ENCODE measurements at places on chromosomes 6 and 20.

GRCh38 chr6:53306819-53307347 lies 41.9 kb downstream of the ELOVL5 start:
- no peak for DNase-seq

DNA sequence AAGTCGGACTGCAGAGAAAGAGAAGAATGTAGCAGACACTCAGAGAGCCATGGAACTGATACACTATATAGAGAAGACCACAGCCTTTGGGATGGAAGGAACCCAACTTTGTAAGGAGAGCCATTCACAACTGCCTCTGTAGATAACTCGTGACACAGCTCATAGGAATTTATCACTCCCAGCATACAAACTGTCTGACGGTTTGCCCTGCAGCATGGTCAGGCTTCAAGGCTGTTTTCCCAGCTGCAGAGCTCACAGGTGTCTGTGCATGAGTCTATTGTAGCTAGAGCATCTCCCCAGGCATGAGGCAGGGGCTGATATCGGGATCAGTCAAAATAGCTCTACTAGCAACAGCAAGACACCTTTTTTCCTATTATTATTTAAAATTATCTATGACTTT lies 130.5 kb upstream of the DTNBP1 start:
- no peak for DNase-seq

GRCh38 chr6:141734071-141734840 lies 398.5 kb upstream of the GJE1 start:
- DNase-seq: no peak

GRCh38 chr6:108250240-108250866 lies 10.5 kb downstream of the SNX3 start:
- DNase-seq: no peak

DNA sequence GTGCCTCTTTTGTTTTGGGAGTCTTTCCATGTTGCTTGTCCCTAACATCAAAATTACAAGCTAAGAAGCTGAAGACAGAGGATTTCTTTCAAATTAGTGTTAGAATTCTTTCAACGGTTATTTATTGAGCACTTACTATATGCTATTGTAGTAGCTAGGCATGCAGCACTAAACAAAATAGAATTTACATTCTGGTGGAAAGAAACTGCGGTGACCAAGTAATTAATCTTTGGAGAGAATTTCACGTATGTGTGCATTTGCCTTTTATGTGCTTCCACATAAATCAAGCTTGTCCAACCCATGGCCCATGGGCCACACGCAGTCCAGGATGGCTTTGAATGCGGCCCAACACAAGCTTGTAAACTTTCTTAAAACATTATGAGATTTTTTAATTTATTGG lies 33.0 kb upstream of the DUSP22 start:
- no peak for DNase-seq

- no peak for DNase-seq
Measured at GRCh38 chr6:120675886-120676285, 658.4 kb downstream of the TBC1D32 start.

GRCh38 chr6:136608991-136609390 lies 58.8 kb upstream of the MAP7 start:
- no peak for DNase-seq

DNA sequence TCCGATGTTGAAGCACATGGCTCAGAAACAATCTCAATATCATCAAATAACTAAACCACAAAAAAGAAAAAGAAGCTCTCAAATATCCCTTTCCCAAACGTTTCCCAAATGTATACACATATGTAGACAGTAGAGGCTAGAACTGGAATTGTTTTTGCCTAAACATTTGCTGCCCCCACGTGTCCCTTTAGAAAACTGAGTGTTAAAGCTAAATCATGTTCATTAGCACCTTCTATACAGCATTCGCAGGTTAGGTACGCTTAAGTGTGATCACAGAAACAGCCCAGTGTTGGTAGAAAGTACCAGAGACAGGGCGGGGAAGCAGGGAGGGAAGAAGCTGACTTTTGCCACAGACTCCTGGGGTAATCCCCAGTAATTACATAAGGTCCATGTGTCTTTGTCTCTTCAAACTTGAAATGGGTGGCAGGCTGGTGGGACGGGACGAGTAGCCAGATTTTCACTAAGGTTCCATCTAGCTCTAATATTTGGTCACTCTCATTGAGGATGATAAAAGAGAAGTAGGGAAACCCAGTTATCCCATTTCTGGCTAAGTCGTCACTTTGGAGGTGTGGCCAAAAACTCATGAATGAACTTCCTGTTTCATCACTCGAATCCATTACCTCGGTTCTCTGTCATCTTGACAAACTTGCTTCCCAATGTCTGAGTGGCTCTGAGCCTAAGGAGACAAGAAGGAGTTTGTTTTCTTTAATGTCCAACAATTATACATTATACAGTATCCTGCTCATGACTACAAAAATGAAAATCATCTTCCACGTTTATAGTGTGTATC lies 15.0 kb upstream of the TFAP2A start:
- DNase-seq: no peak

- DNase-seq: no peak
Measured at GRCh38 chr6:43090559-43090956, 14.4 kb downstream of the PTK7 start.

GRCh38 chr6:144581812-144582537 lies 296.8 kb downstream of the UTRN start:
- no peak for DNase-seq

DNA sequence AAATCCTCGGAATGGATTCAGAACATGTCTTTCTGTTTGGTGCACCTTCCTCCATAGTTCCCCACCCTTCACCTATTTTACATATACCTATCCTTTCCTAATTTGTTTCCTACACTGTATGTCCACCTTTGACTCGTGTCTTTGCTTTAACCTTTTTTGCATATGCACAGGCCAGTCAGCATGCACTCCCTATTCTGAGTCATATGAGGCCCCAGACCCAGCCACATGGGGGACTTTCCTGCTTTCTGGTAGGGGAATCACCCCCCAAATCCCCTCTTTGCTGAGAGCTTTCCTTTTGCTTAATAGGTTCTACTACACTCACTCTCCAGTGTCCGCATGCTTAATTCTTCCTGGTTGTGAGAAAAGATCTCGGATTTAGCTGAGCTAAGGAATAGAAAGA lies 393.8 kb upstream of the IMPG1 start:
- DNase-seq: no peak

DNA sequence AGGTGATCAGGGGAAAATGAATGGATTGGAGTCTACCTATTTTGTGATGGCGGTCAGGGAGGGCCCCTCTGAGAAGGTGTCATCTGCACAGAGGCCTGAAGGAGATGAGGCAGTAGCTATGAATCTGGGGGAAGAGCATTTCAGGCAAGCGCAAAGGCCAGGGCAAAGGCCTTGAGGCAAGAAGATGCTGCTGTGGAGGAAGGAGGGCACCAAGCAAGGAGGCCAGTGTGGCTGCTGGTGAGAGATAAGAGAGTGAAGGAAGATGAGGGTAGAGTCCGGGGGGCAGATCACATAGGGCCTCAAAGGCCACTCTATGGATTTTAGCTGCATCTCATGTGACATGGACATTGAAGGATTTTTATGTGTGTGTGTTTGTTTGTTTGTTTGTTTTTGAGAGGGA lies 20.6 kb upstream of the CSNK2A1 start:
- DNase-seq: no peak

DNA sequence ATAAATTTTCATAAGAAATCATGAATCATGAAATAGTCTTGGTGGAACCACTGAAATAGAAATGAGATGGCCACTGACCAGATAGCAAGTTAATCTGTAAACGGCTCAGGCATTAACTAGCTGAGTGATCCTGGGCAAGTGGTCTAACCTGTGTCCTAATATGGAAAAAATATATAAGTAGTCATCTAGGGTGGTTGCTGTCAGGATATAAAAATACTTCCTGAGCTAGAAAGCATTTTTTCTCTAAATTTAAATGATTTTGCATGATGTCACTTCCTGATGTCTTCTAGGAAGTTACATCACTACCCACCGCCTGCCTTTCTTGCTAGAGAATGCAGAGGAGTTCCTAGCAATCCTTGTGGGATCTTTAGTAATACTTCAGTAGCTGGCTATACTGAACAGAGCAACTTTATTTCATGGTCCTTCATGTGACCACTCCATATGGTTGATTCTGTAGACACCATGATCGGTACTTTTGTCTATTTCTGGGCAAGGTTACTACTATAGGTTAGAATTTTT lies 228.1 kb upstream of the CEP162 start:
- no peak for DNase-seq

- DNase-seq: no peak
Measured at GRCh38 chr6:164898412-164898811, 411.0 kb downstream of the C6orf118 start.

- DNase-seq: no peak
Measured at GRCh38 chr6:120960761-120961160, 373.5 kb downstream of the TBC1D32 start.

GRCh38 chr6:47157063-47157462 lies 114.9 kb upstream of the ADGRF1 start:
- DNase-seq: no peak

DNA sequence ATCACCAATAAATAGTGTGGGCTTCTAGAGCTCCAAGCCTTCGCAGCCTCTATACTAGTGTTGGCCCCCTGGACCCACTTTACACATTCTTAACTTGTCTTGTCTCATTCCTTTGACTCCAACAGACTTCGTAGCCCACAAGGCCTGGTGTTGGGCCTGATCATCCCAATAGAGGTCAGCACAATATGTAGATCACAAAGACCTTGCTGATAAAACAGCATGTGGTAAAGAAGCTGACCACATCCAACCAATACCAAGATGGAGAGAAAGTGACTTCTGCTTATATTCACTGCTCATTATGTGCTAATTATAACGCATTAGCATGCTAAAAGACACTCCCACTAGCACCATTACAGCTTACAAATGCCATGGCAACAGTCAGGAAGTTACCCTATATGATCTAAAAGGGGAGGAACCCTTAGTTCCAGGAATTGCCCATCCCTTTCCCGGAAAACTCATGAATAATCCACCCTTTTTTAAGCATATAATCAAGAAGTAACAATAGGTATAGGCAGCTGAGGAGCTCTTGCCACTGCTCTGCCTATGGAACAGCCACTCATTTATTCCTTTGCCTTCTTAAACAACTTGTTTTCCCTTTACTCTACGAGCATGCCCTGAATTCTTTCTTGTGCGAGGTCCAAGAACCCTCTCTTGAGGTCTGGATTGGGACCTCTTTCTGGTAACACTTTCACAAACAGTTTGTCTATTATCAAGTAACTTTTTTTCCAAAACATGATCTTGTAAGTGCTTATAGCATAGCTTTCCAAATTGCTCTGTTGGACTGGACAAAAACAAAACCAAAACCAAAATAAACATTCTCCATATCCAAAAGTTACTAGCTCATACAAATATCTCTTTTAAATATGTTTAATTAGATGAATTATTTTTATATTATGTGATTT lies 54.6 kb upstream of the ECHDC1 start:
- no peak for DNase-seq

GRCh38 chr20:41249411-41250281 lies 67.9 kb downstream of the ZHX3 start:
- peak; percentile 56 for DNase-seq

GRCh38 chr6:145756170-145756662 lies 20.9 kb upstream of the EPM2A start:
- no peak for DNase-seq

- DNase-seq: no peak
Measured at GRCh38 chr6:132814716-132815570, 574 bp downstream of the RPS12 start.

- DNase-seq: no peak
Measured at GRCh38 chr6:66376001-66376400, 669.0 kb upstream of the EYS start.

- DNase-seq: no peak
Measured at GRCh38 chr6:34174846-34175399, 29.0 kb upstream of the GRM4 start.

- DNase-seq: no peak
Measured at GRCh38 chr6:33717934-33718455, 6.5 kb upstream of the UQCC2 start.

GRCh38 chr6:143107911-143108761 lies 47.4 kb downstream of the AIG1 start:
- no peak for DNase-seq

- DNase-seq: no peak
Measured at GRCh38 chr6:100171533-100172321, 177.7 kb upstream of the MCHR2 start.

DNA sequence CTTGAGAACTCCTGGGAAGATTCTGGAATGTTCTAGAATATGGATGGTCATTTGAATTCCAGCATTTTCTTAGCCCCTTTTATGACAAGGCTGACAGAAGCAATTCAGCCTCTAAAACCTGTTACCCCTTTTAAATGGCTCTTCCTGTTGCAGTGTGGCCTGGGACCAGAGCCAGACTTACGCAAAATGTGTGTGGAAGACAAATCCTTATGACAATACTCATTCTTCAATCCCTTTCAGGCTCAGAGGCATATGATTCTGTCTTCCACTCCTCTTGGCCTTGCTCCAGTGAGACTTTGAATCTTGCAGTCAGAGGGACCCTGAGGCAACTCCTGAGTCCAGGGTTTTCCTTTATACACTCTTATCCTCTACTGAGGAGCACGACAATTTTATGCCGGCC lies 287.0 kb downstream of the CLIC5 start:
- DNase-seq: no peak

DNA sequence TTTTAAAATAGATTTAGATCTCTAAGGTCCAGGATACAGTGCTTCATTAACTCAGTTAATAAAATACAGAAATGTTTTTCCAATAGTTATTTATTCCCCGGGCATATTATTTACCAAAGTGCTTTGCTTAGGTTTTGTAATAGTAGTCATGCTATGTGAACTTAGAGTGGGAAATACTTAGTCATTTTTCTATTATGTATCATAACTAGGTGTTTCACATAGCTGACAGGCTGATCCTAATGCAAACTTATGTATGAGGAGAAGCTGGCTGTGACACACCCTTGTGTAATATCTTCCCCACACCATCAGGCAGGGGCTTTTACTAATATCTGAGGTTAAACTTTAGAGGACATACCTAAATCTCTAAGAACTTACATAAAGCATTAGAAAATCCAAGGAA lies 277.7 kb upstream of the RIMS1 start:
- DNase-seq: no peak

GRCh38 chr6:89489078-89489477 lies 56.1 kb downstream of the ANKRD6 start:
- DNase-seq: no peak

DNA sequence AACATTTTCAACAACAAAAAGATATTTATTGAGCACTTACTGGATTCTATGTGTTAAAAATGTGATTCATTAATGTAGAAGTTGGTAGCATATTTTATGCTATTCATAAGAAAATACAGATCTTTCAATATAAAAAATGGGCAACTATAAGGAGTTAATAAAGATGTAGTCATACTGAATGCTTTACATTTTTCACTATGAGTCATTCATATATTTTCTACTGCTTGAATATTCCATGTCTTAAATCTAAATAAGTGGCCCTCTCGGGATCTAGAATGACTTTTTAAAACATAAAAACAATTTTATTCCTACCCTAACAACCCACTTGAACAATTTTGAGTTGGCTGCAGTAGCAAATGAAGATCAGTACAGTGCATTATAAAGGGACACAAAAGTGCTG lies 362.1 kb downstream of the PHF3 start:
- no peak for DNase-seq

- no peak for DNase-seq
Measured at GRCh38 chr6:21972516-21972915, 324.3 kb downstream of the PRL start.

All from posterior cingulate gyrus (tissue), 11 donors.